ENCODE measurements at places on chromosomes 11 and 22.

DNA sequence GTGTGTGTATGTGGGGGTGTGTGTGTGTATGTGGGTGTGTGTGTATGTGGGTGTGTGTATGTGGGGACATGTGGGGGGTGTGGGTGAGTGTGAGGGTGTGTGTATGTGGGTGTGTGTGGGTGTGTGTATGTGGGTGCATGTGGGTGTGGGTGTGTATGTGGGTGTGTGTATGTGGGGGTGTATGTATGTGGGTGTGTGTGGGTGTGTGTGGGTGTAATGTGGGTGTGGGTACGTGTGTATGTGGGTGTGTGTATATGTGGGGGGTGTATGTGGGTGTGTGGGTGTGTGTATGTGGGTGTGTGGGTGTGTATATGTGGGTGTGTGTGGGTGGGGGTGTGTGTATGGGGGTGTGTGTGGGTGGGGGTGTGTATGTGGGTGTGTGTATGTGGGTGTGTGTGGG lies 106.7 kb downstream of the SPATA19 start:
- no peak for DNase-seq

DNA sequence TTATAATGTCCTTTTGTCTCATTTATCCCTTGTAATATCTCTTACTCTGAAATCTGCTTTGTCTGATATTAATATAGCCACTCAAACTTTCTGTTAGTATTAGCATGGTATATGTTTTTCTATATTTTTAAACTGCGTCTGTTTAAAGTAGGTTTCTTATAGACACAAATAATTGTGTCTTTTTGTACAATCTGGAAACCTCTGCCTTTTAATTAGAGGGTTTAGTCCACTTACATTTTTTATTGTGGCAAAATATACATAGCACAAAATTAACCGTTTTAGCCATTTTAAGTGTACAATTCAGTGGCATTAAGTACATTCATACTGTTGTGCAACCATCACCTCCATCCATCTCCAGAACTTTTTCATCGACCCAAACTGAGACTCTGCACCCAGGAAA lies 28.6 kb downstream of the PARVG start:
- no peak for DNase-seq

DNA sequence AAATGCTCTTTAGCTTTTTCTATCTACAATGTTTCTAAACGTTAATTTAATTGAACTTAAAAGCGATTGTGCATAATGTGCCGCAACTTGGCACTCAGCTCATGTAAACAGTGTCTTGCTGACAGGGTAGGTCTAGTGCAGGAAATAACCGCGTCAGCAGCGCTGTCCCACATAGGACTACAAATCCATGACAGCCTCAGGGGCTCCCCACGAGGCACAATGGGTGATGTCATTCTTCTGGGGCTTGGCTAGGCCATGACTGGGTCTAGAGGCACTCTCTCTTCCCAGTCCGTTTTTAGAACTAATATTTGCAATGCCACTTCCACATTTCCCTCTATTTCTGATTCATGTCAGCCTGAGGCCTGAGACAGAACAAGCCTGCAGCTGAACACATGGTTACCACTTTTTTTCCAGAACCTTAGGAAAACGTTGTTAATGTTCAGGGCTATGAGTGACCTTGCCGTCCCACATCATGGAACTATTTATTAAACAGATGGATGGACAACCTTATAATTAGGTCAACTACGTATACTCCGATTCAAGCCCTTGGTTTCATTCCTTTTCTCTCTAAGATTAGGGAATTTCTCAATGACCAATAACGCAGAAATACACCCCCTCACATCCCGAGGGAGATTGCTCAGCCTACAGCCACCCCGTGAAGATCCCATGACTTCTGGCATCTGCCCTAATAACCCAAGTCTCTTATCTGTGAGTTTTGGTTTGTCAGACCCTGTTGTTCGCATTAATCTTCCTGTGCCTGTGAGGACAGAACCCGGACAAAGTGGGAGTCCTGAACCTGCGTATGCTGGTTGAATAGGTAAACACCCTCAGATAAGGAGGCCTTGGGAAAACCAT lies 19.4 kb upstream of the SNX32 start:
- no peak for DNase-seq

GRCh38 chr11:83219095-83219494 lies 25.6 kb downstream of the ANKRD42 start:
- peak; percentile 63 for DNase-seq

DNA sequence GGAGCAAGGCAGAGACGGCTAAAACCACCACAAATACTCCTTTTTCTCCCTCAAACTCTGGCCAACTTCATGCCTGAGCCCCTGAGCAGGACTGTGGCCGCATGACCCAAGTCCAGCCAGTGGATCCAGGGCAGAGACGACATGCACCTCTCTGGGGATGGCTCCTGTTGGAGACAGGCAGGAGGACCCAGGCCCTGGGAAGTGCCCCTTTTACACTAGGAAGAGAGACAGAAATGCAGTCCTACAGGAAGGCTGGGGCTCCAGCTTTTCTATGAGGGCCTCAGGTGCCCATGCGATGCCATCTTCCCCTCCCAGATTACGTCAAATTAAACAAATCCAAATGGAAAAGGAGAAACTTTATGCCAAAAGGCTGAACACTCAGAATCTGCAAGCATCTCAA lies 498.0 kb downstream of the BRD1 start:
- no peak for DNase-seq

GRCh38 chr11:27028561-27028965 lies 12.1 kb upstream of the BBOX1 start:
- no peak for DNase-seq

DNA sequence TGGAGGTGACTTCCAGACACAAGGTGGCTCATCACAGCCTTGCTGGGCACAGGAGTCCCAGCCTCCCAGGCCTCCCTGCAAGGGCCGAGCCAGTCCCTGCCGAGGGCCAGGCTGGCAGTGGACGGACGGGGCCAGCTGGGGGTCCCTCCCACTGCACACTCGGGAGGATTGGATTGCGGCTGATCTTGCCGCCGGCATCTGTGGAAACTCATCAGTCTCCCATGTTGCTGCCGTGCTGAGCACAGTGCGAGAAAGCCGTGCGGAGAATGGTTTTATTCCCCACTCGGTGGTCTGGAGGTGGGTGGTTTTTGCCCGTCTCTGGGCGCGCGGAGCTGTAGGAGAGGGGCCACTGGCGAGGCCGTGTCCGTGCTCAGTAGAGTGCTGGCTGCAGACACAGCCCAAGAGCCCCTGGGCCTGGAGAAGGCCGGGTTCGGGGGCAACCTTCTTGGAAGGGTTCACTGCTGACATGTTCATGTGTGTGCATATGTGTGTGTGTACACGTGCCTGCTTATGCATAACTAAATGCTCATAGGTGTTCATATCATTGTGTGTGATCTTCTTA lies 1246.4 kb downstream of the BRD1 start:
- DNase-seq: no peak

DNA sequence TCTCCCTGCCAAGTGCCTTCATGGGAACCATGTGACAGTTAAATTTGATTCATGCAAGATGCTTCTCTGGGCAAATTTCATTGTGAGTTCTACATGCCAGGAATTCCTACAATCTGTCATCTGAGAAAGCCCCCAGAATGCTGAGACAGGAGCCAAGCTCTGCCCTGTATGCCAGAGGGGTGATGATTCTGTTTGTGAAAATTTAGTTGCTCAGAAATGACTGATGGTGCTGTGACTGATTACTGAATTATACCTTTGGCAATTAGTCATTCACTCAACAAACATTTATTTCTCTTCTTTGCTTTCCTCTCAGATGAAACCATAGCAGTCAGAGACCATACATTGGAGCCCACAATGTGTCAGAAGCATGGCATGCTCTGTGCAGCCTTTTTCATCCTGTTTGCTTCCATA lies 69.0 kb upstream of the ZBED5 start:
- no peak for DNase-seq

DNA sequence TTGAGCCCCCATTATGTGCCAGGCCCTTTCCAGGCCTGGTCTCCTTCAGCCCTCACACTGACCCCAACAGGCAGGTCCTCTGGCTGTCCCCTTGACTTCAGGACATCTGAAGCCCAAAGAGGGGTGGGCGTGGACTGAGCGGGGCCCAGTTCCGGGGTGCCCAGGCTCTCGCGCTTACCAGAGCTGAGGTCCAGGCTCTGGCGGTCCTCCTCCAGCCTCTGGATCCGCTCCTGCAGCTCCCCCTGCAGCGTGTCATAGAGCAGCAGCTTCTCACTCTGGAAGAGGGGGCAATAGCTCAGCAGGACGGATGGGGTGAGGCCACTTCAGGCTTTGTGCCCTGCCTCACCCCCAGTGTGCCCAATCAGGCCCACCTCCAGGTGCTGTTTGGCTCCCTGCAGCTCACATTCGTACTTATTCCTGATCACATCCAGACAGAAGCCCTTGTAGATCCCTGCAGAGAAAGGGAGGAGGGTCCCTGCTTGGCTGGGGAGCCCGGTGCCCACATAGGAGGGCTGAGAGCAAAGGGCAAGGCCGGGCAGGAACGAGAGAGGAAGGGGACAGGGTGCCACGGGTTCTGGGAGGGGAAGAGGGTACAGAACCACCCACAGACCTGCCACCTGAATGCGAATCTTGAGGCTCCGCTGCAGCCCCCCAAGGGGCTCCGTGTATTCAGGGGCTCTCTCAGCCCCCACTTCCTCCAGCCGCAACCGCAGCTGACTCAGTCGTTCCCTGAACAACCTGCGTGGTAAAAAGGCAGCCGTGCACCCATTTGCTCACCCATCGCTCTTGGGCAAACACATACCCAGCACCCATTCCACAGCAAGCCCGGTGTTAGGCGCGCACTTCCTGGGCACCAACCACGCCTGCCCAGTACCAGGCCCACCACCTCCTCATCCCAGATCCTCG lies 4.1 kb downstream of the BRMS1 start:
- DNase-seq: no peak

DNA sequence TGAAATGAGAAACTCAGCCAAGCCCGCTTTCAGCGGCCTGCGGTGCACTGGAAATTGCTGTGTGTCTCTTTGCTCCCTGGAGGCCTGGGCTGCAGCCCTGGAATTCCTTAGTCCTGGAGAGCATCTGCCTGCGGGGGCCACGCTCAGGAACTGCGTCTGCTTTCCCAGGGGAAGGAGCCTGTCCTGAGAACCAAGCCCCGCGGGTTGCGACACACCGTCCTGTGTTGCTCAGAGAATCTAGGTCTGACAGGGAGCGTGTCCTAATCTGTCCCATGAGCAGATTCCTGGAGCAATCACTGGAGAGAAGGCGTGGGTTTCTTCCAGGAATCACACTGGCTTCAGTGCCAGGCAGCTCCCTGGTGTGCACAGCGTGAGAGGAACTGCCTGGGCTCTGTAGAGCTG lies 708.1 kb downstream of the BRD1 start:
- peak; percentile 53 for DNase-seq

DNA sequence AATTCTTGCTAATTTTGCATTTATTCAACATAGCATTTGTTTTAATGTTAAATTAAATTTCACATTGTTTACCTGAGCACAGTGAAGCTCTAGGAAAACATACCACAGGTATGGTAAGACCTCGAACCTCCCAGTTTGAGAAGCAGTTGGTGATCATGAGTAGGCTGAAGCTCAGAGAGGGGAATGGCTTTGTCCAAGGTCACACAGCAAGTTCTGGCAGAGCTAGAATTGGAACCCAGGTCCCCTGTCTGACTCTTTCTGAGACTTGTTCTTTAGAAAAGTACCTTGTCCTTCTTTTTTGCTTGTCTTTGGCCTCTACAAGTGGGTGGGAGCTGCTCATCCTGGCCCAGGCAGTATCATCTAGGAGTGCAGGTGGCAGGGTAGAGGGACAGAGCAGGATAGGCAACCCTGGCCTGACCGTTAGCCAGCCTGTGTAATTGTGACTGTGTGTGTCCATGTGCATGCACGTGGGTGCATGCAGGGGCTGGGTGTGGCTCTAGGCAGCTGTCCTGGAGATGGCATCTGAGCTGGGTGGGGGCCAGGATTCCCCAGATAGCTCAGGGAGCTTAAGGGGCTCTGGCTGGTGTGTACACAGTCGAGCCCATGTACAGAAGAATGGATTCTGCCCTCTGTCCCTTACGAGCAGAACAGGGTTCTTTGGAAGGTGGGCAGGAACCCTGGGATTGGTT lies 21.6 kb downstream of the PHLDB1 start:
- DNase-seq: no peak

DNA sequence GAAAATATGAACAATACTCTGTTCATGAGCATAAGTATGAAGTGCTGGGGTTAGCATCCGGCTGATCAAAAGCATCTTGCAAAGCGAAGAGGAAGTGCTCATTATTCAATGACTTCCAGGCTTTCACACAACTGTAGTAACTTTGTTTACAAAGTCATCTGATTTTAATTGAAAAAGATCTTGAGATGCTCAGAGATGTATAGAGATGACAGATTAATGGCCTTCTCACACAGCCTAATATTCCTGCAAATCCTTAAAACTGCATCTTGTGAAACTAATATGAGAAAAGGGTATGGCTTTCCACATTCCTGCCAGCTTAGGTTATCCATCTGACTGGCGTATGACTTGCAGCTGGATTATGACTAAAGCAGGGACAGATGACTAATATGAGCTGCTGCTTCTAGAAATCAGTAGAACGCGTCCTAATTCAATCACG lies 125.4 kb downstream of the CASP12 start:
- DNase-seq: no peak

- peak; percentile 48 for DNase-seq
Observed at GRCh38 chr22:22168190-22168940, 76.2 kb upstream of the VPREB1 start.

DNA sequence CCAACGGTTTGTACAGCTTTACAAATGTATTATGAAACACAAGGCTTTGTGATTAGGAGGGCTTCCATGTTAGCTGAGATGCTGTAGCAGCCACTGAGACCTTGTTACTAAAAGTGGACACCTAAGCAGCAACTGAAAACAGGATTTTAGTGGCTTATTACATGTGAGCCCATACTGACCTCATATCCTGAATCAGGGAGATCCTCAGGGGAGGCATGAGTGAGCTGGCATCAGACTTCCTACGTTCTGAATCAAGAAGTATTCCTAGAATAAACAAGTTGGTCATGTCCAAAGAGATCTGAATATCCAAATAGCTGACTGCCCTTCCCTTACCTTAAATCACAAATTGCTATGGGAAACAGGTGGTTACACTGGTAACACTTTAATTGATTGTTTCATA lies 59.1 kb upstream of the SCUBE2 start:
- no peak for DNase-seq

- DNase-seq: no peak
Observed at GRCh38 chr11:102727890-102728289, 3.1 kb upstream of the MMP8 start.

- DNase-seq: peak; percentile 41
Observed at GRCh38 chr11:125588505-125588904, 4.1 kb upstream of the STT3A start.

DNA sequence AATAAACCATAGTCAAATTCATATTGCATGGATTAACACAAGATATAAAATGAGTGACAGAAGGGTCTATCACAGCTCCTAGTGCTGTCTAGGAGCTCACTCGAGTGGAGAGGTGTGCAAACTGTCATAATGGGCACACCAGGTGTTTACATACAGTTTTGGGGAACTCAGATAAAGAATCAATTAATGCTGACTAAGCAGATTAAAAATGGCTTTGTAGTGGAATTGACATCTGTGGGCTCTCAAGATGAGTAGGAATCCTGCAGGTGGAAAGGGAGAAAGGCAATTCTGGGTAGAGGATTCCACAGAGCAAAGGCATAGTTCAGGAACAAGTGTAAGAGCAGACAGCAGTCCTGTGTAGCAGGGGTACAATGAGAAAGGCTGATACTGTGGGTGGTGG lies 496.2 kb upstream of the CCDC90B start:
- DNase-seq: peak; percentile 27

- DNase-seq: no peak
Observed at GRCh38 chr11:29231586-29231985, 785.2 kb downstream of the KCNA4 start.

- DNase-seq: peak; percentile 57
Observed at GRCh38 chr11:129314371-129314770, 61.3 kb upstream of the BARX2 start.

- DNase-seq: no peak
Observed at GRCh38 chr22:21445437-21446127, 21.6 kb upstream of the TMEM191C start.

GRCh38 chr11:15882876-15883454 lies 473.4 kb downstream of the SOX6 start:
- DNase-seq: no peak

Data from NCI-H69 (cell line).